Fibroblast of the conjunctiva (primary cell): ENCODE measurements at places on chromosomes 7 and 10.

DNA sequence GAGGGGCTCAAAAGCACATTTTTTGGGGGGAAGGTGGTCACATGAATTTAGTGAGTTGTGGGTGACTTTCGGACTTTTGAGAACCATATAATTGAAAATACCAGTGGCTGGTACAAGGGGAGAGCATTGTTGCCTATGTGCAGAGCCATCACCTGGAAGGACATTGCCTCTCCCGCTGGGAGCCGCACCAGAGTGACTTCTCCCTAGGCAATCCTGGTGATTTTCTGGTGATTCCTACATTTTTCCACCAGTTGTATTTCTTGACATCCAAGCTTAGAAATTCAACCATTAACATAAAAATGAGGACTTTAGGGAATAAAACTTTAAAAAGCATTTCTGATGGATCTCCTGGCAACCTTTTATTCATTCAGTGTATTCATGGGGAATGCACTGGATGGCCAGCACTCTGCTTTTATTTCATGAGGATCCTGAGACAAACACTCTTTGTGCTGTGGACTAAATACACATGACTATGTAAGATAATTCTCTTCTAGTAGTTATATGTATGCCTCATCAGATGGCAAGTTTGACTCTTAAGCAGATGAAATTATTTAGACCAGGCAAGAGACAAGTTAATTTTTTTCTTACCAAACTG, 41.8 kb upstream of the MKI67 start:
- DNase-seq: no peak

DNA sequence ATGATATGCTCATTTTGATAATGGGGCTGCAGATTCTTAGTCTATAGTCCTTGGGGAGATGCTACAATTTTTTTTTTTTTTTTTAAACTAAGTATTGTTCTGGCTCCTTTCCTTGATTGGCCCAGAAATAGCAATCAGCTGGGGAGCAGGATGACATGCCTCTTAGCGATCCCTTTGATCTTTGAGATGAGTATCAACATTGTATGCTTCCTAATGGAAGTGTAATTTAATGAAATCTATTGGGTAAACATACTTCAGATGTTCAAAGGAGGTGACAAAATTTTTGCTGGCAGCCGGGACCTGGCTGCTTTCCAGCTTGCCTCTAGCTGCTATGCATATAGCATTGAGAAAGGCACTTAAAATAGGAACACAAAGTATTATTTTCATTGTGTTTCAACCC, 43.5 kb downstream of the VTI1A start:
- no peak for DNase-seq

- DNase-seq: no peak
These were observed 83.6 kb downstream of the ZFAND4 start for GRCh38 chr10:45589009-45589408.

GRCh38 chr10:65723525-65723924, 1202.3 kb upstream of the LRRTM3 start:
- no peak for DNase-seq

GRCh38 chr7:26441611-26442277, 150.1 kb downstream of the SNX10 start:
- DNase-seq: no peak
